ENCODE measurements at places on chromosomes 7 and 10.

GRCh38 chr10:4670737-4671136, 155.3 kb upstream of the AKR1E2 start:
- no peak for DNase-seq

- DNase-seq: no peak
Measured at GRCh38 chr10:12644380-12645144, 295.2 kb downstream of the CAMK1D start.

DNA sequence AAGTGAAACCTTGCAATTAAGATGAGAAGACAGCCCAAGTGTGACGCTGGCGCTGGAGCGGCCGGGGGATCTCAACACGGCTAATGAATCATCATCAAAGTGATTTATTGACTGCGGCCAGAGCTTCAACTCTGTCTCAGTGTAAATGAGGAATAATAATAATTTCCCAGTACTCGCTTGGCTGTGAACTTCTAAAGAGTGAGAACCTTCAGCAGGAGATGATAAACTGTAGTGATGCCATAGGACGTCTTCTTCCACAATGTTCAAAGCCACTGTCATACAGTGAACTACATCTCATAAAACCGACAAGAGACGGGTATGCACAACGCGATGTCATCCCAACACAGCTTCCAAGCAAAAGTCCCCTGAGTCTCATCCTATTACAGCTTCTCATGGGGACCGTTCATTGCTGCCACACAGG, 123.6 kb upstream of the NOBOX start:
- no peak for DNase-seq

DNA sequence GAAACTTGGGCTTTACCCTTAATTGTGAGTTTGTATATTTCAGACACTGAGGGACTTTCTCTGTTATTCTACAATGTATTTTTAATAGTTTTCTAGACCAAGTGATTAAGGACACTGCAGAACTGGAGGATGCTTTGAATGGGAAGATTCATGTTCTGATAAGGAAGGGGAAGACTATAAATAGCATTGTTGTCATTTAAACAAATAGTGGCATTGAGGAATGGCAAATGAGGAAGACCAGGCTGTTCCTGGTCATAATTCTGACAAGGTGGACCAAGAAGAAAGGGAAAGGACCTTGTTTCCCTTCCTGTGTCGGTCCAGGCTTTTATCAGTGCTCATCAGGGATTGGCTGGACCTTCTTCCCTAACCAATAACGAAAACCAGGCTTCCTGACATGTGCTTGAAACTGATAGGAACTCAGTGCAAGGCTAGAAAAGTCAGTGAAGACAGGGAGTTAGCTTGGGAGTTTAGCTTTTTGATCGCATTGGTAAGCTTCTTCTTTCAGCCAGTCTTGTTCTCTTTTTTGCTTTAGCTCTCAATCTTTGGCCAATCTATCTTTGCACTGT, 116.2 kb downstream of the ITGA8 start:
- DNase-seq: no peak

- no peak for DNase-seq
Measured at GRCh38 chr7:145143685-145144084, 307.8 kb upstream of the TPK1 start.

DNA sequence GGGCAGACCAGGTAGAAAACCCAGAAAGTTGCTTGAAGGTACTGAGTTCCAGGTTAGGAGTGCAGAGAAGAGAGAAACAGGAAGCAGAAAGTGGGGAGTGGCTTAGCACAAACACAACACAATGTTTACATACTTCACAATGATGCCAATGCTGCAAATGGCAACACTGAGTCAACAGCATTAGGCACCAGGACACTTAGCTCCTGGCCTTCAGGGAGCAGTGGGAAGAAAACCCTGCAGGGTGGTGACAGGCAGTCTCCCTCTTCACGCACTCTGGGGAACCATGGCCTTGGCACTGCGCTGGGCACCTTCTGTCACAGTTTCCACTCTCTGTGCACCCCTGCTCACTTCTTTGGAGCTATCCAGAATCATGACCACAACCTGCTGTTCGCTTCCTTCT, 7.3 kb downstream of the ICA1 start:
- no peak for DNase-seq

GRCh38 chr10:84727398-84727797, 399.0 kb downstream of the CCSER2 start:
- DNase-seq: no peak

DNA sequence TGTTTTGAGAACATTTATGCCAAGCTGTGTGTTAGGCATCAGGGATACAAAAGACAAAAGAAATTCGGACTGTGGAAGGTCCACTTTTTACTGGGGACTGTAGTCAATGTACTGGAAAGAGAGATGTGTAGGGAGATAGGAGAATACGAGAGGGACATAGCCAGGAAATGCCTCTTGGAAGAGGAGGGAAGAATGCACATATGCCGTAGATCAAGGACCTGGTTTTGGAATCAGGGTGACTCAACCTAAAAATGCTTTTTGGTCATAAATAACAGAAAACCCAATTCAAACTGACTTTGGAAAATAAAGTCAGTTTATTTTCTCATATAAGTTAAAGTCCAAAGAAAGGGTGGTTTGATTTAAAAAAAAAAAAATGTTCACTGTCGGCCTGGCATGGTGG, 140.3 kb upstream of the TCF7L2 start:
- DNase-seq: no peak

DNA sequence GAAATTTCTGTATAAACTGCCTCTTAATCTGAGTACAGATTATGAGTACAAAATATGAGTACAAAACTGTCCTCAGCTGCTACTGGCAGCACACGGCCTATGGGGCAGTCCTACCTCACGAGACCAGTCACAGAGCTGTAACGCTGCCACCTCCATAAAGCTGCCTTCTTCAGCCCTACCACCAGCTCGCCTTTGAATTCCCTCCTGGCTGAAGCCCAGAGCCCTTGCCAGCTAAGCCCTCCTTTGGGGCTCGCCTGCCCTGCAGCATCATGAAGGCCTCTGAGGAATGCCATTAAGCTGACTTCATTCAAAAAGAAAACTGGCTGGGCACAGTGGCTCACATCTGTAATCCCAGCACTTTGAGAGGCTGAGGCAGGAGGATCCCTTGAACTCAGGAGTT, 180.0 kb upstream of the SH2B2 start:
- no peak for DNase-seq

GRCh38 chr7:115638853-115639252, 391.7 kb downstream of the TFEC start:
- DNase-seq: no peak

DNA sequence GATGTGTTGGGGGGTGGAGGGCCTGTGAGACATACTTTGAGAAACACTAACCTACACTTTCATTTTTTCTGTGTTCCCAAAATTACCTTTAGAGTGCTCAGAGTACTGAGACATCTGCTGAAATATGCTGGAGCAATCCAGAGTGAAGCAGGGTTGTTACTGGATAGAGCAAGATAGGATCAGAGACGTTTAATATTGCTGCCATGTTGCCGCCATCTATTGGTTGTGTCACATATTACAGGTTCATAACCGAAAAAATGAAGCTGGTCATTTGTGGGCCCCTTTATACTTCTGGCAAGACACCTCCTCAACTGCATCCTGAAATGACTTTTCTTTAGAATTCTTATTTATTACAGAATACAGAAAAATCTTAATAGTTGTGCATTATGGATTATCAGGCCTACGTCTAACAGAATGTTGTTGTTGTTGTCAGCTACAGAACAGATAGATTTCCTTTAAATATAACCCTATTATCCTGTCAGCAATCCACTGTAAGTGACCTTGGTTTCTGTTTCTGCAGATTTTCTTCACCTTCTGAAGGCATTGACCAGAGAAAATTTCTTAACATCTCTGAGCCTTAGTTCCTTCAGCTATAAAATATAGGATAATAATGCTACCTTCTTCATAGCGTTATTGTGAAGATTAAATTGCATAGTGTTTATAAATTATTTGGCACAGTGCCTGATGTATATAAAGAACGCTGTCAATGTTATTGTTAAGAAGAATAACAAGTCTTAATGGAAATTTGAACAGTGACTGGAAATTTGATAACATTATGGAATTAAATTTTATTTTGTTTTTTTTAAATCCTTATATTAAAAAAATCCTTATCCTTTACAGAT, 16.2 kb upstream of the DLD start:
- DNase-seq: no peak

- DNase-seq: no peak
Measured at GRCh38 chr10:113369365-113369694, 183.5 kb upstream of the HABP2 start.

GRCh38 chr7:79046061-79046460, 407.4 kb downstream of the MAGI2 start:
- no peak for DNase-seq

- no peak for DNase-seq
Measured at GRCh38 chr7:94632338-94633013, 23.5 kb downstream of the SGCE start.

DNA sequence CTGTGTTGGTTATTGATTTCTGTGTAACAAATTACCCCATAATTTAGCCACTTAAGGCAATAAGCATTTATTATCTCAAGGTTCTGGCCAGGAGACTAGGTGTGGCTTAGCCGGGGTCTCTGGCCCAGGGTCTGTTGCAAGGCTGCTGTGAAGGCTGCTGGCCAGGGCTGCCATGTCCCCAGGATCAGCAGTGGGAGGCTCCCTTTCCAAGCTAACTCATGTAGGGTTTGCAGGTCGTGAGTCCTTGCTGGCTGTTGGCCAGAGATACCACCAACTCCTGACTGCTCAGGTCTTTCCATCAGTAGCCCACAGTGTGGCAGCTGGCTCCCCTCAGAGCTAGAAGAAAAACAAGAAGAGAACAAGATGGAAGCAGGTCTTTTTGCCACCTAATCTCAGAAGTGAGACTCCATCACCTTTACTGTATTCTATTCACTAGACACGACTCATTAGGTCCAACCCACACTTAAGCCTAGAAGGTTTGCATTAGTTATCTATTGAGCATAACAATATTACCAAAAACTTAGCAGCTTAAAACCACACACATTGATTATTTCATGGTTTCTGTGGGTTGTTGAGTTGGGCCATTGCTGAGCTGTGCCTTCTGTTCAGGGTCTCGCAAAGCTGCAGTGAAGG, 185.6 kb downstream of the PFKFB3 start:
- DNase-seq: no peak

GRCh38 chr7:150951521-150951920, 26.6 kb downstream of the KCNH2 start:
- no peak for DNase-seq

DNA sequence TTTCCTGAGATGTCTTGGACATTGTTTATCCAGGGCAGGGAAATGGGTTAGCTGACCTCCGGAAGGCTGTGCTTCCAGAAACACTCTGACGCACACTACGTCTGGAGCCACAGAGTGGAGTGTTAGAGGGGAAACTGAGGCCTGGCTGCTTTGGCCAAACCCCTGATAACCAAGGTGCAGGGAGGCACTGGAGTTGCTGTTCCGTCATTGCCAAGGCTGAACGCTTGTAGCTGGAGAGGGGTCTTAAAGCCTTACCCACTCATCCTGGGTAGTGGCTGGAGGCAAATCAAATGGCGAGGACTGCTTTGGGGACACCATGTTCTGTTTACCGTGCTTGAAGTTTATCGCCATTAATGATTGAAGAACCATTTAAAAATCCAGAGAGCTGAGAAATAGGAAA, 604.1 kb upstream of the FOXK1 start:
- DNase-seq: no peak

DNA sequence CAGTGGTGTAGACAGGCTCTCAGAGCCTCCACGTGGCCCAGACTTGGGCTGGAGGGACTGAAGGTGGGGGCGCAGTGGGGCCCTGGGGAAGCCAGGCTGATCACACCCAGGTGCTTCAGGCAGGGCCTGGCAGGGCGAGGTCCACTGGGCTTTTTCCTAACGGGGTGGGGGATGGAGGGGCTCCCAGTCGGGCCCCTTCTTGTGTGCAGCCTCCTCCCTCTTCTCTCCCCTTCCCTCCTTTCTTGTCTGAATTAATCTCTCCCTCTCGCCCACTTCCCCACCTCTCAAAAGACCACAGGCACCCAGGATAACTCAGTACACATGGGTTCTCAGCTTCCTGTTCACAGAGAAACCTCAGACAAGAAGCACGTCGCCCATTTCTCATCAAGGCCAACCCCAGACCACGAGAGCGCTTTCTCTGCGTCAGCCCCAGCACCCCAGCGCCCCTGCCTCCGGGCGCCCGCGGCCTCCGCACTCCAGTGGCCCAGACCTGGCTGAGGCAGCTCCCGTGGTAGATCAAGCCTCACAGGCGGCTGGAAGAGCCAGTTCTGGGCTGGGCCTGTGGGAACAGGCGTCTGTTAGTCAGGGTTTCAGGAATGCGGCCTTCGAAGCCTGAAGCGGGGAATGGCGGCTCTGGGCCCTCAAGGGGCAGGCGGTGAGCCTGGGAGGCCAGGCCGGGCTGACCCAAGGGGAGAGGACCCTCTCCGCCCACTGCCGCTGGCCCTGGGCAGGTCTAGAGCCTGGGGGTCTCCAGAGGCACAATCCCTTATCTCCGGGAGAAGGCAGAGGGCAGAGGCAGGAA, 50.6 kb downstream of the PWWP2B start:
- peak; percentile 71 for DNase-seq

DNA sequence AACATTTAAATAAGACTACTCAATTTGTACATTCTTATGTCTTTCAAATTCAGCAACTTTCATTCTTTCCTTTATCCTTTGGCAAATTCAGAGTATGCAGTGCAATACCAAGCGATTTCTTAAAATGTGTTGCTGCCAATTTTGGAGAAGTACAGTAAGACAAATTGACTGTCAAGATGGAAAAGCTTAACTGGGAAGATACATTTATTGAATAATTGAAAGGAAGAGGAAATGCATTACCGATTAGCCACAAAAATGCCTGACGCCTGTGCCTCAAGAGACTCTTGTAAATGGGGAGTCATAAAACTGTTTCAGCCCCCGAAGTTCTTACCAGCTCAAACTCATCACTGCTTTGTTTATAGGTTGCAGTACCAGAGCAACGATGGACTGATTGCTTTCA, 373.3 kb upstream of the GALNT17 start:
- no peak for DNase-seq

DNA sequence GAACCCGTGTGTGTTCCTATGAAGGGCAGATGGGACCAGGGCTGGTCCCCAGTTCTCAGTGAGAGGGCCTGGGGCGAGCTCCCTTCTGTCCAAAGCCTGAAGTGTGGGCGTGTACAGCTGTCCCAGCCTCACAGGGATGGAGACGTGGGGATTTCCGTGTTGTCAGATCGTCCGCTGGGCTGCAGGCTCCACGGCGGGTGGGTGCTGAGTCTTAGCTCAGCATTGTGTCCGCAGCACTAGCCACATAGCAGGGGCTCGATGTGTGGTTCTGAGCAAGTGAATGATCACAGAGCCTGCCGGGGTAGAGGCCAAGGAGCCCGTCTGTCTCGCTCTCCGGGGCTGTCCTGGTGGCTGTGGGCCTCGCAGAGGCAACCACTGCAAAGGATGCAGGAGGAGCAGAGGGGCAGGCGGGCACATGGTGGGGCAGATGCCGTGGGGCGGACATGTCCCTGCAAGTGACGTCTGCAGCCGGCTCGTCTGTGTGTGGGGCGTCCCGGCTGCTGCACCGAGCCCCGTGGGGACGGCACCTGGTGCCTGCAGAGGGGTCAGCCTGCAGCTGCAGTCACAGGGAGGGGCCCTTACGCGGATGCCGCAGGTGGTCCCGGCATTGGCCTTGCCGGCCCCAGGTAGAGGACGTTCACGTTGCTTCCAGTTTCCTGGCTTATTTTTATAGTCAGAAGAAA, 30.9 kb downstream of the FAM20C start:
- no peak for DNase-seq

Data from stimulated activated CD4-positive, alpha-beta T cell treated with anti-CD3 and anti-CD28 coated beads, Interleukin-4, amount 100 ng/mL, for 48 hours (primary cell).